ENCODE measurements at places on chromosomes 6 and 20.

- DNase-seq = no peak
Measured at GRCh38 chr6:38112181-38112580, 292.7 kb downstream of the ZFAND3 start.

- no peak for DNase-seq
Measured at GRCh38 chr6:5378331-5378730, 117.0 kb downstream of the FARS2 start.

DNA sequence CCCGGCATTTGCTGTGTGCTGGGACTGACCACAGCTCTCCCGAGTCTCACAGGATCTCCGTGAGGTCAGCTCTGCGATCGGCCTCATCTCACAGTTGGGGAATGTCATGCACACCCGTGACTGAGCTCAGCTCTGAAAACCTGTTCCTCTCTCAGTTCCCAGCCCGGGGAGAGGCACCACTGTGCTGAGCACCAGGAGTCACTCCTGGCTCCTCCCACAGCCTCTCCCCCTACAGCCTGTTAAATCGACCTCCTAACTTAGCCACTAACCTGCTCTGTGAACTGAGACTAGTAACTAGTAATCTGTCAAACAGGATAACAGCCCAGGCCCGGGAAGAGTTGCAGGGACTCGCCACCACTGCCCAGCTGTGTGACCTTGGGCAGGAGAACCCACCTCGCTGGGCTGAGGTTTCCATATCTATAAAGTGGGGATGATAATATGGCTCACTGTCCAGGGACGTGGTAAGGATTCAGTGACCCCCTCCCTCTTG, 20.1 kb upstream of the NOL4L start:
- DNase-seq = no peak

DNA sequence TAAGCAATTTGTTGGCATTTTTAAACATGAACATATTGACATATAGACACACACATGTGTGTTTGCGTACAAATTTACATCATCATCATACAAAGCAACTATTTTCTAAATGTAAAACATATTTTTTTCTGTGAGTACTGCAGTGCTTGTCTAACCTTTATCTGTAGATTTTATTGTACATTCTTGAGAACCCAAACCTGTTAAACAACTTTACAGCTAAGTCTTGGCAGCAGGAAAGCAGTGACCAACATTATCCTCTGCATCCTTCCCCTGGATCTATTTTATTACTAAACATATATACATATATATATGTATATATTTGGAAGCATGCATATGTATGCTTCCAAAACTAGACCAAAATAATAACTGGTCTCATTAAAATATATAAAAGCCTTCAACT, 10.4 kb upstream of the PLCB1 start:
- DNase-seq = no peak

- no peak for DNase-seq
Measured at GRCh38 chr6:16546861-16547260, 214.4 kb downstream of the ATXN1 start.
